ENCODE measurements at places on chromosomes 16 and 17.

DNA sequence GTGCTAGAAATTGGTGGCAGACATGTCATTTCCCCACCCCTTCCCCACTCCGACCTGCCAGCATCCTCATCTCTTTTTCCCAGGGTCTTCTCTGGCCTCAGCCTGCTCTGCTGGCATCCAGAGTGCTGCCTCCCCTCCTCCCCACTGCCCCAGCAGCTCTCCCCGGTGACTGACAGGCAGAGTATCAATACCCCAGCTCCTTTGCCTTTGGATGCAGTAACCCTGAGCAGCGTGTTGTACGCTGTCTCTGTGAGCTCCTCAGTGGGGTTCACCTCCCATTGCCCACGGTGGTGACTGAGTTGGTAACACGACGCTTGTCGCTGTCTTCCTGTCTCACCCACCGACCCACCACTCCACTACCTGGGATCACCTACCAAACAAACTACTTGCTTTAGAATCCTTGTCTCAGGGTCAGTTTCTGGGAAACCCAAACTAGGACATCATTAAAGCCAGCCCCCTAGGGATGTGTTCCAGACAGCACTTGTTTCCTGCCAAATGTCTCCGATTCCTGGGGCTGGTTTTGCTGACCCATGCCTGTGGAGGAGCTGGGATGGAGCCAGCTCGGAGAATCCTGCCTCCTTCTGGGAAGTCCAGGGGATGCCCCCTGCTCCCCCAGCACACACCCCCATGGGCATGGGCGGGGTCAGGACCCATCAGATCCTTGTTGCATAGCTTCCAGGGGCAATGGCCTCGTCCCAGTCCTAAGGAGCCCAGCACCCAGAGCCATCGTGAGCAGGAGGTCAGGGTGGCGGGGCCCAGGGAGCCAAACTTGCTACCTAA, 8.3 kb upstream of the SBK1 start:
- DNase-seq, result no peak

DNA sequence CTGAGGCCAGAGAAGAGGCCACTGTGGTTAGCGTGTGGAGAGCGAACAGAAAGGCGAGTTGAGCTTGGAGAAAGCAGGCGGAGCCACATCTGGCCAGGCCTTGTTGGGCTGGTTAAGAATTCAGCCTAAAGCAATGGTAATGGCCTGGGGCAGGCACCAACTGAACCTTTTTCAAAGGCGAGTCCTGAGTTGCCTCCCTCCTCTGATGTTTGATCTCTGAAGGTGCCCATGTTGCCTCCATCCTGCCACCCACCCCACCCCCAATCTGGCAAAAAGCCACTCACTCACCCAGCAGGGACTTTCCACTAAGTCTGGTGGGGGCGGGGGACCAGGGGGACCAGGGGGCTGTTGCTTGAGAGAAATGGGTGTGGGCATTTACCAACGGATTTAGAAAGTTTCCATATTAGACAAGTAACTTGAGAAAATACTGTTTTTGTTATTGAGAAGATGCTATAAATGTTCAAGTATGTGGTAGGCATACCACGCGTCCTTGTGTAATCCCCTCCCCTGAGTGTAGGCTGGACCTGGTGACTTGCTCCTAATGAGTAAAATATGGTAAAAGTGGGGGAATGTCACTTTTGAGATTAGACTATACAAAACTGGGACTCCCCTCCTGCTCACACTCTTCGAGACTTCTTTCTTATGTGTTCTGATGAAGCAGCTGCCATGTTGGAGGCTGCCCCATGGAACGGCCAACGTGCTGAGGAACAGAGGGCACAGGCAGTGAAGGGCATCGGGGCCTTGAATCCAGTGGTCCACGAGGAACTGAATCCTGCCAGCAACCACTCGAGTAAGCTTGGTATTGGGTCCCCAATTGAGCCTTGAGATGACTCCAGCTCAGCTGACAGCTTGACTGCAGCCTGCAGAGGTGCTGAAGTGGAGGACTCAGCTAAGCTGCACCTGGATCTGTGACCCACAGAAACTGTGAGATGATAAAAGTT, 29.9 kb upstream of the TNS4 start:
- DNase-seq, result no peak

- no peak for DNase-seq
Observed at GRCh38 chr17:81902653-81903414, 796 bp downstream of the NPB start.

- DNase-seq, result no peak
Observed at GRCh38 chr16:30114411-30114810, 1.1 kb upstream of the GDPD3 start.

GRCh38 chr16:68790944-68791343, 52.4 kb upstream of the TANGO6 start:
- DNase-seq, result no peak

DNA sequence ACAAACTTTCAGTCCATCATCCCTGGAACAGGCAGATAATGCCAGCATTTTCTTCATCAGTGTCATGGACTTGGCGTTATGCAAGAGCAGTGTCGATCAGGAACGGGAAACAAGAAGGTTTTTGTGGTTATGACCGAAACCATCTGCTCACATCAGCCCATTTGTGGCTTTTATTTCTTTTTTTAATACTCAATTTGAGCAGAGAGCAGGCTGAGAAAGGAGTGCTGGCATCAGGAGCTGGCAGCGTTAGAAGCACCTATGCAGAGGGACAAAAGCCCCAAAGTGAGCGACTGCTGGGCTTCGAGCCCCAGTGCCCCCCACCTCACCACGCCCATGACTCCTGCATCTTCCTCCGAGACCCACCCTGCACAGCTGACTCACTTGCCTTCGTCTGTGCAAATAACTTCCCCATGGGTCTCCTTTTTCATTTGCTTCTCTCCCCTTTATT, 16.2 kb upstream of the CD300E start:
- no peak for DNase-seq

DNA sequence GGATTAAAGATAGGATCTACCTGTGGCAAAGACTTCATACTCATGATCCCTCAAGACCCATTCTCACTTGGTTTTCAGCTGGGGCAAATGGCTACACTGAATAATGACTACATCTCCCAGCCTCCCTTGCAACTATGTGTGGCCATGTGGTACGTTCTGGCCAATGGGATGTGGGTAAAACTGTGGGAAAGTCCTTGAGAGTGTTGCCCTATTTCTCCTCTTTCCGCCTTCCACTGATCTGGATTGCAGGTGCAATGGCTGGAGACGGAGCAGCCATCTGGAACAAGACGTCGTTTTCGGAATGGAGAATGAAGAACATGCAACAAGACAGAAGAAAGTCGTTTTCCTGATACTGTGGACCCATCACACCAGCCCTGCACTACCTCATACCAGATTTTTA, 48.5 kb downstream of the HAPSTR1 start:
- DNase-seq, result peak; percentile 31

DNA sequence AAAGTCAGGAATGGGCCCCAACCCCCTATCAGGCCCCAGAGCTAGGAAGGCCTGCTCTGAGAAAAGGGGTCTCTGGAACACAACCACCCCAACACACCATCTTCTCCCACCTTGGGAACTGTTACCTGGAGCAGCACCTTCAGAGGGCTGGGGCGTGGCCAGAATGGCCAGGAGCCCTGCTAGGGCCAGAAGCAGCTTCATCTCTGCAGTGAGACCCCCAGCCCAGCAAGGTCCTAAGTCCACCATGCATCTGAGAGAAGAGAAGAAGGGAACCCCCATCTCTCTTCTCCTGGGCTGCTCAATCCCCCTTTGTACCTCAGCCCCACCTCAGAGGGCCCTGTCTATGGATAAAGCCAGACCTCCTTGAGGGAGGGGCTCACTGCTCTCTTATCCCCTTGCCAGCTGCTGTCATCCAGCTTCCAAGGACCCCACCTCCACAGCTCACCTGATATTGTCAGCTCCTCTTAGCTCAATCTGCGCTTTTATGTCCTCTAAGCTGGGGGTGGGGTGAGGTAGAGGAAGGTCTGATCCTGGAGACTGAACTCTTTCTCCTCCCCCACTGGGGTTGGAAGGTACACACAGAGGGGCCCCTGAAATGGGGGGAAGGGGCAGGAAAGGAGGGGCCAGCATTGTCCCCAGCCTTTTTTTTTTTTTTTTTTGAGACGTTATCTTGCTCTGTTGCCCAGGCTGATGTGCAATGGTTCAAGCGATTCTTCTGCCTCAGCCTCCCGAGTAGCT, at the start of gene MPO:
TSS of gene MPO (minus strand) at position 456 of the 738 bp plus-strand sequence. CDS start at position 279, 177 bp downstream.
- no peak for DNase-seq

DNA sequence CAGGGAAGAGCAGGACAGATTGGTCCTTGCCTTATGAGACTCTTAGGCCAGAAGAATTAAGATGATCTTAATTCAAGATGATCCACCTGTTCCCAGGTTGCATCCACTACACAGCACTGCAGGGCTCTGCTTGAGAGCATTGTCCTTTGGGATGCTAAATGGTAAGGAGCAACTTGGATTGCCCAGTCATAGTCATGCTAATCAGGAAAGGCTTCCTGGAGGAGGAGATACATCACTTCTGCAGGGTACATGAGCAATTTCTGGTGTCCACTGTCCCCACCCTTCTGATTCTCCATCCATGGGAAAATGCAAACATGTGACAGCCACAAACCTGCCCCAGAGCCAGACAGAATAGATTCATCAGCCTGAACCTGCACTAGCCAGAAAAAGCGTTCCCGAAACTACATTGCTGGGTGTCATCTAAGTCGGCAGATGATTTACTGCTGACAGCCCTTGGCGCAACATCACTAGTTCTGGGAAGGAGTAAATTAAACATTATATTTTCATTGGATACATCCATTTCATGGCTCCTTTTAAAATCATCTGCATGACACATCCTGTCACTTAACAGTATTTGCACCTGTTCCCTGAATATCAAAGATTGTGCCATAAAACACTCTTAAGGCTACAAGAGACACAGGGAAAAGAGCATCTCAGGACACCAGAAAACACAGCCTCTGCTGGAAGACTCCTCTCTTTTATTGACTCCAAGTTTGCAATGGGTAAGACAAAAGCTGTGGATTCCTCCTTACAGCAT, 282.2 kb downstream of the MAF start:
- DNase-seq, result no peak

DNA sequence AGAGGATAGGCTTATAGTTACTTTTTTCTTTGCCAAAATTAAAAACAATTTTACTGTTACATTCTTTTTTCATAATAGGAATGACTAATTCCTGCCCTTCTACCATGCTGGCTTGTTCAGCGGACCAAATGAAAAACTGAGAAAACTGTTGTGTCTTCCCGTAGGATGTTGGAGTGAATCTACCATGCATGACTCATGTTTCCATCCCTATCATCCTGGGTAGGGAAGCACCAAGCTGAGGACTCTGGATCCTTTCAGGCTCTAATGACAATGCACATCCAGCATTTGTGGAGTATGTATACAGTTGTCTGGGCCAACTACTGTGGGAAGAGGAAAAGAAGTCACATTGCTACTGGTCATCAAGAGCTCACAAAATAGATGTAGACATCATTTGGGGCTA, 41.1 kb upstream of the DHX8 start:
- peak; percentile 15 for DNase-seq

GRCh38 chr16:11200592-11200991, 55.4 kb downstream of the SOCS1 start:
- DNase-seq, result no peak

DNA sequence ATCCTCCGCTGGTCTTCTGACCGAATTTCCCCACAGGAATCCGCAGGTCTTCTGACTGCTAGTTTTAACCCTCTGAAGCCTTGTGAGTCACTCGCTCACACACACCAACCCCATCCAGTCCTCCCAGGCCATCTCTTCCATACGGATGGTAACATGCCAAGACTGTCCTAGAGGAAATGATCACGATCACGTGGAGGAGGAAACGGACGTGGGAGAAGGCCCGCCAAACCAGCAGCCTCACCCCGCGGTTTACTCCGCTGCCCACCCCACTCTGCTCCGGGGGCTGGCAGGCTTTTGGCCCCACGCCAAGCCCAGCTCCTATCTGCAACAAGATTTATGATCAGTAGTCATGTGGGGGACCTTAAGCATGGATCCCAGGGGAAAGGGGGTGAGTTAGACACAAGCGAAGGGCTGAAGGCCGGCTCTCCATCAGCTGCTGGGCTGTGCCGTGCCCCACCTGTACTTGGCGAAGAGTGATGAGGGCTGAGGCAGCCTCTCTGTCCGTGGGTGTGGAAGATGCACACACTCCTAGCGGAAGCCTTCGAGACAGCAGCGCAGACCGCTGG, 1.5 kb upstream of the FAAP100 start:
- DNase-seq, result peak; percentile 98

- DNase-seq, result no peak
Observed at GRCh38 chr17:846901-847843, 65.0 kb downstream of the MRM3 start.

All from HCEC 1CT (cell line).